ENCODE measurements at places on chromosomes 11 and 22.

GRCh38 chr11:78417888-78418583 is 416 bp upstream of the GAB2 start:
- DNase-seq, result peak; percentile 90

- DNase-seq, result no peak
Measured at GRCh38 chr11:9687711-9688477, 24.0 kb downstream of the SWAP70 start.

DNA sequence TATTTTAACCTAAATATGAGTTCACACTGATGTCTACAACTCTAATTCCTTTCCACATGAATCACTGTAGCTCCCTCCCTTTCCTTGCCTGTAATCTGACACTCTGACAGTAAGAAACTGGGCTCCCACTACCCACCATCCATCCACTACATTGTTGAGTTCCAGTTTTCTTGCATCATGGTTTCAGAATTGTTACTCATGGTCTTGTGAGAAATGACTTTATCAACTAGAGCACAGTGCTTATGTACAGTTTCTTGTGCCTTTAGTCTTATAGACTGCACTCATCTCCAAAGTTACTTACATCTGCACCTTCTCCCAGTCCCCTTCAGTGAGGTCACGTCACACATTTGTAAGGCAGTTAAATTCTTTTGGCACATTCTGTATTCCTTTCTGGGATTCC is 78.6 kb downstream of the RTL6 start:
- no peak for DNase-seq

- no peak for DNase-seq
Measured at GRCh38 chr11:73287400-73288101, 15.4 kb downstream of the P2RY6 start.

- no peak for DNase-seq
Measured at GRCh38 chr11:65058012-65058411, 341 bp downstream of the NAALADL1 start.

DNA sequence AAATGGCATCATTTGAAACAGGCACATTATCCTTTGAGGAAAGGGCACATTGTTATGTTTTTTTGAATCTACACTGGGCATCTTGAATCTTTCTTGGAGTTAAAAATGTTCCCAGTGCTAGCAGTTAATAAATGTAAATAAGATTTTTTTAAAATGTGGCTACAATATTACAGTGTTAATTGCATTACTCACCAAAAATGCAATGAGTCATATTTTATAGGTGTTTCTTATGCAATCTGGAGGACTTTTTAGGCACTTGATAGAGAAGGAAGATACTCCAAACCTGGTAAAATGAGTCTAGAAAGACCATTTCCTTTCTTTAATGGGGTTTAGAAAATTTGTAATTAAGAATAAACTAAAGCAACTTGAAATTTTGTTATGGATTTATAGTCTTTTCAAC is 238.0 kb downstream of the METTL15 start:
- DNase-seq, result no peak

DNA sequence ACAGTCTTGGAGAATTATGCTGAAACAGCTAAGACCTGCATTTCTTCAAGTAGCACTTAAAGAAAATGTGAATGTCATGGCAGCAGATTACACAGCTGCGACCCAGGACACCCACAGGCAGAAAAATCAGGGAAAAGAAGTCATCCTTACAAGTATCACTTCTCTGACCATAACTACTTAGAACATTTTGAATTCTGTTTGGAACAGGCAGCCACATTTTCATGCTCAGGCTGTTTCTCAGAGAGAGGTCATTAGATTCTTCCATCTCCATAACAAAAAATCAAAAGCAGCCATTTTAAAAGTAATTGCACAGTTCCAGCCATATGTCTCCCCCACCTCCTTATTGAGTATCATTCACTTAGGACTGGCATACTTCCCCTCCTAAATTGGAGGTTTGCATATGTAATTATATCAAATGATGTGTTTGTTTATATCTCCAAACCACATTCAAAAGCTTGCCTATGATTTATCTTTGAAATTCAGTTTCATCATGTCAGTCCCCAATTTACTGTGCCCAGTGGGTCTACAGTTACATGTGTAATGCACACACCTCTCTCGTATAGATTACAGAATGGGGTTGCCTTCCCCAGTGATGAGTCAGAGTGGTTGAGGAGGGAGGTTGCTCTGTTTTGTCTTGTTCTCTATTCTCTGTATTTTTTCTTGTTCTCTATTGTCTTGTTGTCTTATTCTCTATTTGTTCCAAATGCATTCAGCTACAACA is 276.5 kb upstream of the MTNR1B start:
- no peak for DNase-seq

- DNase-seq, result no peak
Measured at GRCh38 chr11:115463606-115464005, 40.6 kb downstream of the CADM1 start.

DNA sequence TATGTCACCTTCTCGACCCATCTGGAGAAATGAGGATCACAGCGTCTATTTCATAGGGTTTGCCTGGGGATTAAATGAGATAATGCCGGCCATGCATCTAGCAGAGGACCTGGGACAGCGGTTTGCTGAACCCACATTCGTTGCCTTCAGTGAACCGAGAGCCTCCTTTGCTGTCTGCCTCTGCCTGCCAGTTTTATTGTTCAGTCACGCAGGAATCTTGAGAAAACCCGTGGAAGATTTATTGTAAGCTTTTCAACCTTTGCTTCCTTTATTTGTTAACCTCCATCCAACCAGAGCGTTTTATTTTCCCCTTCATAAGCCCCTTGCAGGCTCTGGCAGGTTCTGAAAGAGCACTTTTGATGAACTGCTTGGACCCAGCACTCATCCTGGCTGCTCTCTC is 202.3 kb upstream of the SYN3 start:
- DNase-seq, result no peak

GRCh38 chr11:16356761-16357393 is 531 bp upstream of the SOX6 start:
- peak; percentile 72 for DNase-seq

DNA sequence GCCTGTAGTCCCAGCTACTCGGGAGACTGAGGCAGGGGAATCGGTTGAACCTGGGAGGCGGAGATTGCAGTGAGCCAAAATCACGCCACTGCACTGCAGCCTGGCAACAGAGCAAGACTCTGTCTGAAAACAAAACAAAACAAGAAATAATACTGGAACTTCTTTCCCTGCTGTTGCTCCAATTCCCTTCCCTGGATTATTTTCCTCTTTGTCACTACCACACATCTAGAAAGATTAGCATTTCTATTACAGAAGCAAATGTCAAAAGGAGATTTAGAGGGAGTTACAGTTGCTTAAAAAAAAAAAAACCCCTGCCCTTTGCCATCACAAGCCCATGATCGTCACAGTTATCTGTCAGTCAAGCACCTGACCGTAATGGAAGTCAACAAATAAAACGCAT is 17.7 kb upstream of the SCGB1D1 start:
- no peak for DNase-seq

DNA sequence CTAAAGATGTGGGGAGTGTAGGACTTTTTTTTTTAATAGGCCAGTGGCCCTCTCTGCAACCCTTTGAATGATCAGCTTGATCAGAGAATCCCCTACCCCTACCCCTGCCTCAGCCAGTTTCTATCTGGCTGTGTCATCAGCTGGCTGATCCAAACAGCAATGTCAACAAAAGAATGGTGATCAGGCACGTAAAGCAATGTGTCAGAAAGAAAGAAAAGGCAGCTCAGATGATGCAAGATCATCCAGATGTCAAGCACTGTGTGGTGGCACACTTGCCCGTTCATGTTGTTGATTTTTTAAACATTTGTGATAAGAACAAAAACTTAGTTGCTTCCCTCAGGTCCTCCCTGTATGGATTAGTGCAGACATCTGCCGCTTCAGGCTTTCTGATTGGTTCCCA is 26.3 kb upstream of the EHF start:
- no peak for DNase-seq

DNA sequence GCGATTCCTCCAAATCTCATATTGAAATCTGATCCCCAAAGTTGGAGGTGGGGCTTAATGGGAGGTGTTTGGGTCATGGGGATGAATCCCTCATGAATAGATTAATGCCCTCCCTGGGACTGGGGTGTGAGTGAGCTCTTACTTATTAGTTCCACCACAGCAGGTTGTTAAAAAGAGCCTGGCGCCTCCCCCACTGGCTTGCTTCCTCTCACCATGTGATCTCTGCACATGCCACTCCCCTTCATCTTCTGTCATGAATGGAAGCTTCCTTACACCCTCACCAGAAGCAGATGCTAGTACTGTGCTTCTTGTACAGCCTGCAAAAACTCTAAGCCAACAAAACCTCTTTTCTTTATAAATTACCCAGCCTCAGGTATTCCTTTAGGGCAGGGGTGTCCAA is 8.8 kb downstream of the RRAS2 start:
- DNase-seq, result no peak

DNA sequence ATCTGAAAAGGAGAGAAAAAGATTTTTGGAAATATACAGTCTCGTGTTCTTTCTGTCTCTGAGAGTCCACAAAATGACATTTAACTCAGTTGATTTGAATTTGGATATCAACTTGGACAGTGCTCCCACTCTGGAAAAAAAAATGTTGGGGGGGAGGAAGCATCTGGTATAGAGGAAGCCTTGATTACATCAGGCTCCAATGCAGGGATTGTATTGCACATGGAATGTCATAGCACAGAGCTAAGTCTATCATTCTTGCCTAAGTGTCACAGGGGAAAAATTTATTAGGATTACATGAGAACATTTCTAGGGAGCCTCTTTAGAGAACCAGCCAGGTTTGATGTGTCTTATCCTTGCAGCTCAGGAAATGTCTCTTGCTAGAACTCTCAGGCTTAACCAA is 23.0 kb downstream of the MS4A6A start:
- no peak for DNase-seq

GRCh38 chr11:131914361-131914774 is 544.0 kb downstream of the NTM start:
- no peak for DNase-seq

DNA sequence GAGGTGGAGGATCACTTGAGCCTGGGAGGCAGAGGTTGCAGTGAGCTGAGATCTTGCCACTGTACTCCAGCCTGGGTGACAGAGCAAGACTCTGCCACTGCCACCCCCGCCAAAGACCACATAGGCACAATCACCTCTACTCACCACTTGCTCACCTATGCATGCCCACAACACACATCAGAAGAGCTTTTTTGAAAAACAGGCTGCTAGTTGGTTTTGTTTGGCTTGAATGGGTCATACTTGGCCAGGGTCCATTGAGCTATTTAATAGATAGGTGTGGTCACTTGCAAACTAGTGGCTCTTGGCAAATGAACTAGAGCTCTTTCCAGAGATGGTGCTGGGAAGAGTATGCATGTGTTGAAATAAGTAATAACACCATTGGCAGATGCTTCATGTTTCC is 80.1 kb downstream of the EMSY start:
- DNase-seq, result peak; percentile 23

GRCh38 chr11:118230088-118230487 is 5.3 kb upstream of the JAML start:
- DNase-seq, result no peak

DNA sequence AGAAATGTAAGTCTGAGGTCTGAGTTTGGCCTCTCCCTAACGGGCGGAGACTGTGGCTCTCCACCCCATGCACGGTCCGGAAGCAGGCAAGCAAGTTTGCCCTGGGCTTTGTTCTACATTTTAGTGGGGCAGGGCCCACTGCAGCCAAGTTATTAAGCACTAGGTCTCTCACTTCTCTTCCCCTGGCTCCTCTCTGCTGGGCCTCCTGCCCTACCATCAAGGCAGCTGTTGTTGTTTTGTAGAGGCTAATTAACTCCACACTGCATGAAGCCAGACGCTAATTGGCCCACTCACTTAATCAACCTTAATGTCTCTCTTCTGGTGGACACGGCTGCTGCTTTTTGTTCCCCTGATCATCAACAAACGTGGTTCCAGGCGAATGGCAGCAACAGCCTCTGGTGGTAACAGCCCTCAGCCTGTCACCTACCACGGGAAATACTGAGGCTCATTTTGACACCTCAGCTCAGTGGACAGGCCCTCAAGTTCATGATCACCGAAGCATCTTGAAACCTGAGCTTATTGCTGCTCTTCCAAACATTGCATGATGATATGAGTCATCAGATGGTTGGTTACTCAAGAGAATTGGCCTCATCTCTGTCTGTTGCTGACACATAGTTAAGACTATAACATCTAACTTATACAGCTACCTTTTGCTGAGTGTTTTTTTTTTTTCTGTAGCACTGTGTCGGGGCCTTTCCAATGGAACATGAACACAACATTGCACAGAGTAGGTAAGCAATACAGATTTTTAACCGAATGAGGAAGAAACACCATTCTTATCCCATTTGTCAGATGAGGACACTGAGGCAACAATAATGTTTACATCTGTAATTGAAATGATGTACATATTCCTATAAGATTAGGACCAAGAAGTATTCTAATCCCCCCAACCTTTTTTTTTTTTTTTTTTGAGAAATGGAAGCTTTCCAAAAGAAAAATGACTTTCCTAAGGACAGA is 20.8 kb upstream of the LMO2 start:
- no peak for DNase-seq
